ENCODE measurements at places on chromosomes 2 and 18.

GRCh38 chr2:3488855-3489763, 30.2 kb downstream of the ADI1 start:
- no peak for DNase-seq

DNA sequence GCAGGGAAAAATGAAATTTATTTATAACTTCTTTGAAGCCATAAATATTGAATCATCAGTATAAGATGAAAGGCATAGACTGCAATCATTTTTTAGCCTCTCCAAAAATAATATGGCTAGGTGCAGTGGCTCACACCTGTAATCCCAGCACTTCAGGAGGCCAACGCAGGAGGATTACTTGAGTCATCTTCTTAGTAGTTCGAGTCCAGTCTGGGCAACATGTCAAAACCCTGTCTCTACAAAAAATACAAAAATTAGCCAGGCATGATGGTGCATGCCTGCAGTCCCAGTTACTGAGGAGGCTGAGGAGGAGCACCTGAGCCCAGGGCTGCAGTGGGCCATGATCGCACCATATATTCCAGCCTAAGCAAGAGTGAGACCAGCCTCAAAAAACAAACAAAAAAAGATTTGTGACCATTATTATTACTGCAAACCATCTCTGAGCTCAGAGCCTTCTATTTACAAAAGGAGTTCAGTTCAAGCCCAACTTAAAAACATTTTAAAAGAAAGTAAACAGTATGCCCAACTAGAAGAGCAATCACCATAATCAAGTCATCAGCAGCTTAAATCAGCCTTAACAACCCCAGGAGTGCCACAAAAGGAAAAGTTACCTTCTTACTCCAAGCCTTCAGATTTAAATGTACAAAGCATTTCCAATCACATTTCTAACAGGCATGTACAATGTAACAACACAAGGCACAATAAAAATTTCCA, 37.5 kb downstream of the KCNG3 start:
- DNase-seq: no peak

DNA sequence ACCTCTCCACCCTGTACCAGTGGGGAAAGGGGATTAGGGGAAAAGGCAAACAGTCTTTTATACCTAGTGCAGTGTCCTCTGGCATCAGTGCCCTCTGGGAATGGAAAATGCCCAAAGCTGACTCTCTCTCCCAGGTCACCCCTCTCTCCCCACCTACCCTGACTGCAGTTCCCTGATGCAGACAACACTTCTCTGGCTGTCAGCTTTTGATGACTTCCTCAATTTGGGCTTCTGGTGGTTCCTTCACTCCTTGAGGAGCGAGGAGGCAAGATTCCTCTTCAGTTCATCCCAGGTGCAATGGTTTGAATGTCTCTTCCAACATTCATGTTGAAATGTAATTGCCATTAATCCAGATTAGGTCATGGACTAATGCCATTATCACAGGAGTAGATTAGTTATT, 19.7 kb upstream of the PPM1B start:
- no peak for DNase-seq

- DNase-seq: no peak
Observed at GRCh38 chr2:144554492-144555210, 34.7 kb upstream of the ZEB2 start.

DNA sequence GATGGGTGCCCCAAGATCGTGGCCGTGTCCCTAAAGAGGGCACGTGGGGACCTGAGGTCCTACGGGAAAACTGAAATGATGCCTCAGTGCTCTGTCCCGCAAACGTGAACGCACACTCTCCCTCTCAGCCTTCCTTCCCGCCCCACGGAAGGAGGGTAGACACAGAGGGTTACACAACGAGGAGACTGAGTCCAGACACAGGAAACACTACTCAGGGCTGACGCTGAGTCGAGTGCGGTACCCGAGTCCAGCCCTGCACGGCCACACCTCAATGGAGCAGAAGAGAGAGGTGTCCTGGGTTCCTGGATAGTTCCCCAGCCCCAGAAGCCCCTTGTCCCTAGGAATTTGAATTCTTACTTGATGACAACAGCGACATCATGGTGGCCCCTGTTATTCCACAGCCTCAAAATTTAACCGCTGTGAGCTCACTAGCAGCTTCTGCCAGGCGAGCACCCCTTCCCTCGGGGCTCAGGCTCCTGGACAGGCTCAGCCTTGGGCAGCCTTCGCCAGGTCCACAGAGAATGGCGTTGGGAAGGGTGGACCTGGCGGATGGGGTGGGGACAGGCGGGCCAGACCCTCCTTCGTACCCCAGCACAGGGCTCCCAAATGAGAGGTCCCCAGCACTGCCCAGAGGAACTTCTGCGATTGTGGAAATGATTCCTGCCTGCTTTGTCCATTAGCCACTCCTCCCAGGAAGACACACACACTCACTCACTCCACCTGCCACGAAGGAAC, 980 bp upstream of the RNPEPL1 start:
- DNase-seq: no peak

- DNase-seq: no peak
Observed at GRCh38 chr18:5451871-5452270, 91.9 kb downstream of the EPB41L3 start.

DNA sequence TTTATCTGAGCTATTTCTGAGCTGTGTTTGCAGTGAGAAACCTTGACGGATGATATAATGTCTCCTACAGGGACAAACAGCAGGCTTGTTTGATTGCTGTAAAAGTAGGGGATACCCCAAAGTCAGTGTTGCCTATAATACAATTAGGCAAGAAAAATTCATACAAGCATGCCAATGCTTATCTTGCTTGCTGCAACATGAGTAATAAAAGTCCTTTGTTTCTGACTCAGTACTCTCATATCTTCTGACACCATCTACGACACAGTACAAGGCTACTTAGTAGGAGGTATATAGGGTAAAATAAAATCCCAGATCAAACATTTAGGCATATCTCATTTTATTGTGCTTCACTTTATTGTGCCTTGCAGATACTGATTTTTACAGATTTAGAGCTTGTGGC, 33.0 kb downstream of the ERBB4 start:
- no peak for DNase-seq

DNA sequence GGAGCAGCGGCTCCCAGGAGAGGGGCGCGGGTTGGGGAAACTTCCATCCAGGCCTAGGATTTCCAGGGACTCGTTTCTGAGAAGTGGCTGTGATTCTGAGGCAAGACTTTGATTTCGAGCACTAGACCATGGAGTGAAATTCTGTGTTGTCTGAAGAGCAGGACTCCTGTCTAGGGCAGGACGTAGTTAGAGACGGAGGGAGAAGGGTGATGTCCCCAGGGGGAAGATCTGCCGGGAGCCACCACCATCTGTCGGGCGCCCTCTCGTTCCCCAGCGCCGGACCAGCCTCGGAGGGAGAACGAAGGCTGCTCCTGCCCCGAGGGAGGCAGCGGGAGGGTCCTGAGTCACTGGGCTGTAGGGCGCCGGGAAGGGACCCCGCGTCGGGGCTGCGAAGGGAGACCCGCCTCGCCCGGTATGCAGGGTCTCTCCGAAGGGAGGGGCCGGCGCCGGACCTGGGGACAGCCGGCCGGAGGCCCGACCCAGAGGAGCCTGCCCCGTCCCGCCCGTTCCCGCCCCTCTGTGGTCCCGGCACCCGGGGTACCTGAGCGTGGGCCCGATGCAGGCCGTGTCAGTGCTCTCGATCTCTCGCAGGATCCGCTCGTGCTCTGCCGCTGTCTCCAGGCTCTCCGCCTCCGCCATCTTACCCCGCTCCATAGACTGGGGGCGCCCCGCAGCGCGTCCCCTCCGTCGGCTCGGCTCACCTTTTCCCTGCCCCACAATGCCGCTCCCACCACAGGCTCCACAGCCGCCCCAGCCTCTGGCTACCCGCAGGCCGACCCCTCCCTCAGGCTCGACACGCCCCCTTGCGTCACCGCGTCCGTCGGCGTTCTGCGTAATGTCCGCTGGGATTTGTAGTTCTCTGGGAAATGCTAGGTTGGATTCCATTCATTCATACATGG, at the start of gene EXOC6B:
Gene EXOC6B, minus strand, starts transcription at position 777 of the 899 bp plus-strand sequence.
- peak; percentile 85 for DNase-seq

DNA sequence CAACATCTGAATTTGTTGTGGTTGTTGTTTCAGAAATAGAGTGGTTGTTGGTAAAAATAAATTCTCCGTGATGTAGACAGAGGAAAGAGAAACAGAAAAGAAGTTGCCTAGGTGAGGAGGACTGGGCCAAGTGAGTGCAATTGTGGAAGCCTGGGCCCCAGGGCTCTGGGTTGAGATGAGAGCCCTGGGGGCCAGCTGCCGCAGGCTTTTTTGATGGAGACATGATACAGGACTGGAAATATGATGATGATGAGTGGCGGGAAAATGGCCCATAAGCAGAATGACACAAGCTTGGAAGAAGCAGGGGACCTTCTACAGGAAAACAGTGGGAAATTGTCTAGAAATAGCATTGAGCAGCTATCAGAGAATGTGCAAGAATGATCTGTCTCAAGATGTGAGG, 181.8 kb downstream of the TDRD15 start:
- no peak for DNase-seq

DNA sequence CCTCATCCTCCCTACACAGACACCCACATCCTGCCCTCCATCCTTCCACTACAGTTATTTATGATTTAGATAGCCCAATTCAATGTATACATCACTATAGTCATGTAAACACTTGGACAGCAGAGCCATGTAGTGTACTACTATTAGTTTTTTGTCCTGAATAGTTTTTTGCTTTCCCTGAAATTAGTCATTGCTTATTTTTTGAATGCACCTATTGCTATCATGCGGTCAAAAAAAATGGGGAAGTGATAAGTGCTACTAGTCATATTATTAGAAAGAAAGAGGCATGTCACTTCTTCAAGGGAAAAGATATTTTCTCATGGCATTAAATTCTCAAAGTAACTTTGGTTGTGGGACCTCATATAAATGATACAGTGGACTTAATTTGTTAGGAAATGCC, 6.8 kb upstream of the GREB1 start:
- DNase-seq: no peak

DNA sequence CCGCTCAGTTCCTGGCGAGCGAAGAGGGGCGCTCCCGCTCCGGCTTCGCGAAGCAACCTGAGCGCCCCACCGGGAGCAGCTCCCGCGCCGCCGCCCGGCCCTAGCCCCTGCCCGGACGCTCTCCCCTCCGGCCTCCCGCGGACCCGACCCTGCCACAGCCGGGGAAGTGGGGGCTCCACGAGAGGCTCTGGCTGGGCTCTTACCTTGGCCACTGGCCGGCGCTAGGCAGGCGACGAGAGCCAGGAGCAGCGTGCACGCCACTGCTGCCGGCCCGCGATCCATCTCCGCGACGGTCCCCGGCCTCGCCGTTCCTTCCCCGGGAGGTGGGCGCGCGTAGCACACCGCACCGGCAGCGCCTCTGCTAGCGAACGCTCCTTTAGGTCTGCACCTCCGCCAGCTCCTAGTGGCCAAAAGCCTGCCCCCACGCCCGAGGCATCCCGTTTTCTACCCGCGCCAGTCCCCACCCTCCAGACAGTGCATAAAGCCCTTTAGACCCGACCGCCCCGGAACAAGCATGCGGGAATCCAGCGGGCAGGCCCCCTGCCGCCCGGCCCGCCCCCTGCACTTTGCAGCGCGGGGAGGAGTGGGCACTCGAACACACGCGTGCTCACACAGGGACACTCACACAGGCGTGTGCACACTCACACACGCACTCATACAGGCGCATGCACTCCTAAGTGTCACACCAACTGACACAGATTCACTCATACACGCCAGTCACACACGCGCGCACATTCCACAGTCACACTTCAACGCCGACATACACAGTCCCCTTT, at the start of gene LRP2:
Gene LRP2, minus strand, starts transcription at position 417 of the 776 bp plus-strand sequence. Its CDS starts 135 bp downstream, at position 282.
- no peak for DNase-seq

- DNase-seq: no peak
Observed at GRCh38 chr18:67476585-67476984, 39.9 kb downstream of the DSEL start.

DNA sequence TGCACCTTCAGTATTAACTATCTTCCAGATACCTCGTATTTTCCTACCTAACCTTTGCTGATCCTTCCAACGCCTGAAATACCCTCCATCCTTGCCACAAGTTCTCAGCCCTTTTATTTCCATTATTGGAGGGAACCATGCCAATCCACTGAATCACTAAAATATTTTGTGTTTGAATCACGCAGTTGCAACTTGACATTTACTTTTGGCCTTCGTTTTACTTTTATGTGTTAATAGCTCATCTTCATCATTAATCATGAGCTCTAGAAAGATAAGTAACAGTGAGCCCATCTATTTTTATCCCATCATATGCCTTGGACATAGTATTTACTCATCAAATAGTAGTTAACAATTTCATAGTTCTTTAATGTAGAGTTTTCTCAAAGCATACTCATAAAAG, 463.2 kb downstream of the THSD7B start:
- DNase-seq: no peak

DNA sequence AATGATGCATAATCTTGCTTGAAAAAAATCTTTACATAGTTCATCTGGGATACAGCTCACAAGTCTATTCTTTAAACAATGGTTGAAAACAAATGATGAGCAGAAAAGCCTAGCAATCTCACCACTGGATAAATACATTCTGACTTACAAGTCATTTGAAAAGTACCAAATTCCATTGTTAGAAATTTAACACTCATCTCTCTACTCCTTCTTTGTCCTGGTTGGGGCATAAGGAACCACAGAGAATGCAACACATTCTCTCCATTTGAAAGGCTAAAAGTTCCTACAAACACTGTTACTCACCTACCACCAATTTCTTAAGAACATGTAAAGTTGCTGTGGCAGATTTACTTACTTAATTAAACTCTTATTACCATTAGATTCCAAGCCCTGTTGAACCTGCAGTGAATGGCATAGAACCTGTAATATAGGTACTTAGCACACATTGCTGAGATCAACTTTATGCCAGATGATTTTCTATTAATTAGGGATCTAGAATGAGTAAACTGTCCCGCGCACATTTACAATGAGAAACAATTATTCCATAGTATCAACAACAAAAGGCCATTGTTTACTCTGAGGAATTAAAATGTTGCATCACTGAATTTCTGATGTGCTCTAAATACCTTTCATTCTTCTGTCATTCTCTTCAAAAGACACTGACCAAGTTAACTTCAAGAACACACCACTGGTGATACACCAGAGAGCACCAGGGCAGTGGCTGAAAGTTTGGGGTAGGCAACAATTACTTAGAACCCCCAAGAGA, 69.6 kb downstream of the CABYR start:
- no peak for DNase-seq

- DNase-seq: peak; percentile 61
Observed at GRCh38 chr2:240579771-240580614, 6.5 kb upstream of the CAPN10 start.

DNA sequence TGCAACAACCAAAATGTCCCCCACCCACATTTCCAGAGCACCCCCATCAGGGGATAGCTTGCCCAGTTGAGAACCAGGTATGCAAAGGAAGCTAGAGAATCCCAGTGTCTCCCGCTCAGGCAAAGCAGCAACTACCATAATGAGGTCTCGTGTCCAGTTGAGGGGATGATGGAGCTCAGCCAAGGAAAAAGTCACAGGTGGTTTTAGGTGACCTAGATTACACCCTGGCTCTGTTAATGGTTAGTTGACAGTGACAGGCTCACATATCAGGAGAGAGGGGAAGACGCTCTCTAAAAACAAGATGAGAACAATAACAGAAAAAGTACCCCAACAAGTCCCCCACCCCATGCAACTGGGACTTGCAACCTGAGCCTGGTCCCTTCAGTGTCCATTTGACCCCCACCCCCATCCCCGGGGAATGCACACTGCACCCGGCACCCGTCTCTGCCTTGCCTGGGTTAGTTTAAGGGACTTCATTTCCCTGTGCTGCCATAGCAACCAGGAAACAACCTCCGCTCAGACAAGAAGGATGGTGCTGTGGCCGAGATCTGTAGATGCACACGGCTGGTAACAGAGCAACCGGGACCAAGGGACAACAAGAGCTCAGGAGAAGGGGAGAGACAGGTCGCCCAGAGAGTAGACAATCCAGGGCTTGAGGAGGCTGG, at the start of gene KIAA2012:
Gene KIAA2012, plus strand, starts transcription at position 519 of the 665 bp plus-strand sequence. CDS start 373 bp downstream, outside the sequence.
- DNase-seq: no peak

- DNase-seq: no peak
Observed at GRCh38 chr2:153890576-153890975, 18.9 kb downstream of the GALNT13 start.

All from activated T-cell treated with anti-CD3 and anti-CD28 coated beads for 4 hours (primary cell).